ENCODE measurements at places on chromosomes 2 and 18. TPM values are rescaled to one million over a fixed set of nuclear protein-coding genes. Genes with fewer than 3 reads are reported as not detected.

DNA sequence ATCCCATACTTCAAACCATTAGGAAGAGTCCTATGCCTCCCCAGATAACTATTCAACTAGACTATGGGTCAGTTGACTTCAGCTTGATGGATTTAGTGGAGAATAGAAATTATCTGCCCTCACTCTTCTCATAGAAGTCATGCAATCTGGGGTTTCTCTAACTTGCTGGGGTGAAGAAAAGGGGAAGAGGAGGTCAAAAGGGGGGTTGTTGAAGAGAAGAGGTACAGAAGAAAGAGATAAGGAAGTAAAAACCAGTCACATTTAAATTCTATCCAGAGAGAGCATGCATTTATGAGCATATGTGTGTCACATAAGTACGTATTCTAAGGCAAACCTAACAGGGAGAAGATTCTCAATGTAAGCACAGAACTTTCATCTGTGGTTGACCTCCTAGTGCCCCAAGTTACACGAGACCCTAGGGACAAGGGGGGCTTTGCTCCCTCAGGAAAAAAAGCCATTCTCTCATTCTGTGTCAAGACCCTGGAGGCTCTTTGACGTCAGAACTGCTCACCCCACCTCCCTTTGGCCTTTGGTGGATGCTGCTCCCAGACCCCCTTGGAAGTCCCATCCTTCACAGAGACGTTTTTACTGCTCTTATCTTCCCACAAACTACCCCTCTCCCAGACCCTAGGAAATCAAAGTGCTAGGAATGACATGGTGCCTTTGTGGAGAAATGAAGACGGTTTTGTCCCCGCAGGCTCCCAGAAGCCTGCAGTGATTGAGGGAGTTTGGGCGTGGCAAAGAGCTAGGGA lies 236.8 kb upstream of the TNP1 start:
- H3K36me3 ChIP-seq, result no peaks in the 10 kb centered on the region
- no peak overlapping the region for H3K4me3 ChIP-seq

DNA sequence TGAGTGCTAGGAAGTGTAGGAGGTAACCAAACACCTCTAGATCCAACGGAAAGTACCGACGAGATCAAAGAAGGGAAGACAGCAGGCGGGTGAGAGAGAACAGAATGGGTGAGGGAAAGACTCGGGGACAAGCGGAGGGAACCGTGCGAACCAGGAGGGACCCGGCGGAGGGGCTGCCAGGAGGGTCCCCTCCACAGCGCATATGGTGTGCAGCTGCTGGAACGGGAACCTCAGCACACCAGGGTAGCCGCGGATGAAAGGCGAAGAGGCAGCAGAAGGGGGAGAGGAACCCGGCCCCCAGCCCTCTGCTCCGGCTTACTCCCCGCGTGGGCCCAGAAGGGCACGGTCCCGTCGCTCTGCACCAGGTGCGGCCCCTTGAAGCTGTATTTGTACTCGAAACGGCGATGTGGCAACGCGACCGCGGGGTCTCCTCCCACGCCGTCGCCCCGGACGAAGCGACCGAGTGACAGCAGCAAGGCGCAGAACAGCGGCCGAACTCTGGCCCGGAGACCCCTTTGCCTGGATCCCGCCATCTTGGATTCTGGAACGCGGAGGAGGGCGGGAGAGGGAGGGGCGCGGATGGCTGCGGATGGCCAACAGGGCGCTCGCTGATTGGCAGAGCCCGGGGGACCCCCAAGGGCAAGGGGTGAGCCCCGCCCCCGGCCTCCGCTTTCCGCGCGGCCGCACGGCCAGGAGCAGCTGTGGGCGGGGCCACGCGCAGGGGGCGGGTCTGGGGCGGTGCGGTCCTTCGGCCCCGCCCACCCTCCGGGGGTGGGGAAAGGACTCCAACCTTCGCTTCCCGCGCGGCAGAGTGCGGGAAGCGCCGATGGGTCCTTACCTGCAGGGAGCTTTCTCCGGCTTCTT lies at the start of gene LMAN1:
Gene LMAN1 (minus strand): TSS at position 554 of the 864 bp plus-strand sequence. CDS start 21 bp downstream, at position 533.
- peak within 1 kb of the TSS; percentile 80 for H3K4me3 ChIP-seq
- H3K27me3 ChIP-seq, result no peaks in the 10 kb centered on the region
- H3K27ac ChIP-seq, result peak within 1 kb of the TSS; percentile 94
- H3K36me3 ChIP-seq, result no peaks in the 10 kb centered on the region
- DNase-seq, result peak; percentile 97

- DNase-seq, result no peak
- H3K4me1 ChIP-seq, result no peaks in the 10 kb centered on the region
- H3K27me3 ChIP-seq, result no peaks in the 10 kb centered on the region
- no peaks in the 10 kb centered on the region for H3K36me3 ChIP-seq
Measured at GRCh38 chr2:12059616-12060441, 313.4 kb downstream of the LPIN1 start.

GRCh38 chr18:23494992-23495391 lies 8.3 kb upstream of the RMC1 start:
- no peaks in the 10 kb centered on the region for H3K4me1 ChIP-seq
- no peaks in the 10 kb centered on the region for H3K36me3 ChIP-seq
- no peak overlapping the region for H3K4me3 ChIP-seq
- H3K27me3 ChIP-seq, result no peaks in the 10 kb centered on the region
- DNase-seq, result no peak

DNA sequence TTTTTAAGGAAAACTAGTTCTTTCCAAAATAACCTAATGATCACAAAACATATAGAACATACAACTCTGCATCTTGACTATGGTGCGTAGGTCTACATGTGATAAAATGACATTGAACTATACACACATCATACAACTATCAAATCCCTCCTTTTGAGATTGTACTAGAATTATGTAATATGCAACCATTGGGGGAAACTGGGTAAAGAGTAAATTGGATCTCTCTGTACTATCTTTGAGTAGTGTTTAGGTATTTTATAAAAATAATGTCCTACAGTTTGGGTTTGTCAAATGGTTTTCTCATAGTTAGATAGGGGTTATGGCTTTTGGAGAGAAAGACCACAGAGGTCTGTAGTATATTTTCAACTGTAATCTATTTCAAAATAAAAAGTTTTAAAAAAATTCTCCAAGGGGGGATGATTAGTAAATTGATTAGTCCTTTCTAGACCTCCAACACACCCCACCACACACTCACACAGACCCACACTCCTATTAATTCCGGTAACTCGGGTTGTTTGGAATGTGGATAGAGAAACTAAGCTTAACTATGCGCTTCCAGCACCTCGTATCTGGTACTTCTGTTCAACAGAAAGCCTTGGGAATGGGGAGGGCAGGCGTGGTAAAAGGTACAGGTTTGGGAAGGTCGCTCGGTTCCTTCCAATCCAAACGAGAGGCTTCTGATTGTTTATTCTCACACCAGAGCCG lies 695 bp upstream of the BIRC6 start:
- peaks cover 28% of the 10 kb centered on the region for H3K4me1 ChIP-seq
- no peaks in the 10 kb centered on the region for H3K27me3 ChIP-seq
- peak overlapping the region; percentile 99 for H3K27ac ChIP-seq
- peak overlapping the region; percentile 99 for H3K4me3 ChIP-seq

GRCh38 chr2:63738019-63738418 lies 103.7 kb upstream of the UGP2 start:
- no peak overlapping the region for H3K4me3 ChIP-seq
- H3K36me3 ChIP-seq, result no peaks in the 10 kb centered on the region
- H3K27me3 ChIP-seq, result no peaks in the 10 kb centered on the region
- H3K4me1 ChIP-seq, result peaks cover 35% of the 10 kb centered on the region

DNA sequence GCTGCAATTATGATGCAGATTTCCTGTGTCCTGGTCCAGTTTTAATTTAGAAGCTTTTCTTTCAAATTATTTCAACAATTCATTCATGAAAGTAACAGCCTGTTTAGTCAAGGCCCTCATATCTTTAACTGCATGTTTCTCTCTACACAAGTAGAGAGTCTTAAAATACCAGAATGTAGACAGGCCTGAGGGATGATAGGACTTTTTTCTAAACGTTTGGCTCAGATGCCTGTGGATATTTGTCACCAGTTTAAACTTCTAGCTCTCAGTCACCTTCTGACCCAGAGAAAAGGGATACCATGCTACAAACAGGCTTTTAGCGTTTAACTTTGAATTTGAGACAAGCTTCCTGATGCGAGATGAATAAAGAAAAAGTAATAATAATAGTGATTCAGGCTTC lies 15.7 kb downstream of the COL5A2 start:
- H3K27me3 ChIP-seq, result no peaks in the 10 kb centered on the region
- no peaks in the 10 kb centered on the region for H3K36me3 ChIP-seq
- H3K27ac ChIP-seq, result peak overlapping the region; percentile 82

DNA sequence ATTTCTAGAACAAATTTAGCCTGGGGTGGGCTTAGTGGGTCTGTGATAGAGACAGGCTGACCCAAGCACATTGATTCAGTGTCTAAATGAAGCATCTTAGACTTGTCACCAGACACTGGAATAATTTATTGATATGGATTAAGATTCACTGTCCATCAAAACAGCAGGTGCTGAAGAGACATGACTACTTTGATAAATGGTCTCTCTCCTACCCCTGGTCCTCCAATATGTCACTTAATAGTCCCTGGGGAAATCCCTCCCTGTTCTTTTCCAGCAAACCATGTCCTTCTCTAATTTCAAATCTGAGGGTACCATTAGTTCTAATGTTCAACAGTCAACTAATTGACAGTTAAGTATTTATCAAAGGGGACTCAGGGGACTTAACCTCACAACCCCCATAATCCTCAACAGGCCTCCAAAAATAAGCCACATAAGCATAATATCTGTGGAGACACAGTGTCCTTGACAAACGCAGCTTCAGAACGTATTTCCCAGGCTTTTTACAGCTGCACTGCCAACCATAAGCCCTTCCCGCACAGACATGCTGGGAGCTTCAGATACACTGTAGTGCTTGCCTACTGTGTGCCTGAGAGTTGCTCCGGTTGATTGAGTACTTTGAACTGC lies 391.0 kb downstream of the THSD7B start:
- H3K27ac ChIP-seq, result no peak overlapping the region
- DNase-seq, result no peak
- H3K4me3 ChIP-seq, result no peak overlapping the region
- H3K36me3 ChIP-seq, result no peaks in the 10 kb centered on the region
- H3K27me3 ChIP-seq, result no peaks in the 10 kb centered on the region

DNA sequence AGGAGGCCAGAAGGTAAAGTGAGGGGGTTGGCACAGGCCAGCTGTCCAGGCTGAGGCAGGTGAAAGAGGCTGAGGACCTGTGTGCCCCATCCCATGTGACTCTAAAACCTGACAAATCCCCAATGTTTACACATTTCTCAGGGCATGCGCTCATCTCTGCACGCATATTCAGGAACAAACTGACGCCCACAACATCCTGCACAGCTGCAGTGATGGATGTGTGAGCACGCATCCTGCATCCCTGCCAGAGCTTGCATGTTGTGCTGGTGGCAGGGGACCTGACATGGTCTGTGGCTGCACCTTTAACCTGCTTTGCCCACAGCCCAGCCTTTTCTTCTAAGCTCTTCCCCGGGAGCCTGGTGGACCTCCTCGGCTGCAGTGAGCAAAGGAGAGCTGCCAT lies 83.1 kb downstream of the FBXO15 start:
- no peak for DNase-seq
- H3K4me1 ChIP-seq, result no peaks in the 10 kb centered on the region
- H3K27me3 ChIP-seq, result peaks cover 4% of the 10 kb centered on the region
- H3K36me3 ChIP-seq, result no peaks in the 10 kb centered on the region

DNA sequence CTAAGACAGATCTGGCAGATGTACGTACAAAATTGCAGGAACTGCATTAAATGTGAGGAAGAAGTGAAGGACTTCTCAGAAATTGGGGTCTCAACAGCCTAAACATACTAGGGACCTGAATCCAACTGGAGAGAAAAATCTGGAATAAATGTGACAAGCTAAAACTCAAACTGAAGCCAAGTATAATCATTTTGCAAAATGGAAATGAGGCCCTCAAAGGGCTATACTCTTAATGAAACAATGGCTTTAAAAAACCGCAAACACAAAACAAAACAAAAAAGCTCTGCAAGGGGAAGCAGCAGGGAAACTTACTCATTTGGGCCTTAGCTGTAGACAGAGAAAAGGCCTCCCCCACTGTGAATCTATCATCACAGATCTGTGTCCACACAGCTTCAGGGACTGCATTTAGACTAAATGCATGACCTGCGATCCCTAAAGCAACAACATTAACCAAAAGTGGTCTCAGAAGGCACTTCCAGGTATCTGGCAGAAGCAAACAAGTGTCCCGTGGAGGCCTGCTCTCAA lies 63.2 kb downstream of the CCBE1 start:
- no peak overlapping the region for H3K4me3 ChIP-seq
- H3K36me3 ChIP-seq, result no peaks in the 10 kb centered on the region
- DNase-seq, result no peak
- no peaks in the 10 kb centered on the region for H3K27me3 ChIP-seq
- H3K4me1 ChIP-seq, result no peaks in the 10 kb centered on the region

GRCh38 chr18:42394238-42394637 lies 439.2 kb downstream of the PIK3C3 start:
- H3K27me3 ChIP-seq, result no peaks in the 10 kb centered on the region
- no peaks in the 10 kb centered on the region for H3K4me1 ChIP-seq
- H3K27ac ChIP-seq, result no peak overlapping the region
- no peak overlapping the region for H3K4me3 ChIP-seq
- H3K36me3 ChIP-seq, result no peaks in the 10 kb centered on the region

DNA sequence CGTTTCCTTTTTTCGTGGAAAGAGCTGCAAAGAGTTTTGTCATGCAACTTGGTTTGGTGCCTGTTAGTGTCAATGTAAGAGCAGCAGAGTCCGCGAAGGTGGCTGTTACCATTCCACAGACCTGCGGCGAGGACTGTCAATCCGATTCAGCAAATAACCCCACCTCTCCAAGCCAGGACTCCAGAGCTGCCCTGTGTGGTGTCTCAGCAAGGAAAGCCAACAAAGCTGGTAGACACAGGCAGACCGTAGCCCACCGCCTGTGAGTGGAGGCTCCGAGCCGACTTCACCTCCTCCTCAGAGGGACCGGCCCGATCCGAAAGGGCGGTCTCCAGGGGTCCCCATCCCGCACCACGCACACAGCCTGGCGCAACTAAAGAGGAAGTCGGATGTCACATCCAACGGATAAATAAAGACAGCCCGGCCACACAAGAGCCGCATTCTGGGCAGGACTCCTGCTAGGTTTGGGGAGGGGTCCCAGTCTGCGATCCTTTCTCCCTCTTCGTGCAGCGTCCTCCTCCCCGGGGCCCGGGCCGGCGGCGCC lies 819 bp downstream of the ANKRD44 start:
- peak overlapping the region; percentile 68 for H3K4me3 ChIP-seq
- H3K36me3 ChIP-seq, result no peaks in the 10 kb centered on the region
- no peaks in the 10 kb centered on the region for H3K27me3 ChIP-seq
- peak overlapping the region; percentile 74 for H3K27ac ChIP-seq
- peaks cover 25% of the 10 kb centered on the region for H3K4me1 ChIP-seq

GRCh38 chr2:208686665-208687064 lies 280.1 kb downstream of the PTH2R start:
- no peaks in the 10 kb centered on the region for H3K4me1 ChIP-seq
- no peaks in the 10 kb centered on the region for H3K36me3 ChIP-seq
- no peak overlapping the region for H3K27ac ChIP-seq
- no peak overlapping the region for H3K4me3 ChIP-seq
- no peak for DNase-seq
- H3K27me3 ChIP-seq, result no peaks in the 10 kb centered on the region

GRCh38 chr18:49227001-49227380 lies 233.5 kb downstream of the DYM start:
- H3K4me3 ChIP-seq, result no peak overlapping the region
- H3K27ac ChIP-seq, result no peak overlapping the region
- no peaks in the 10 kb centered on the region for H3K27me3 ChIP-seq
- no peak for DNase-seq

GRCh38 chr2:26692897-26693849 lies 651 bp downstream of the KCNK3 start:
- H3K4me3 ChIP-seq, result peak overlapping the region; percentile 43
- H3K4me1 ChIP-seq, result no peaks in the 10 kb centered on the region
- DNase-seq, result no peak
- no peak overlapping the region for H3K27ac ChIP-seq
- H3K27me3 ChIP-seq, result peaks cover 33% of the 10 kb centered on the region

PARD3B gene
- 1.6 TPM for polyA plus RNA-seq

OSR1 gene
- 1.1 TPM for polyA plus RNA-seq

SUMO1 gene
- 69.8 TPM for polyA plus RNA-seq

SERPINB4 gene
- not detected for polyA plus RNA-seq

SKA1 gene
- 0.10 TPM for polyA plus RNA-seq

KCNG3 gene
- not detected for polyA plus RNA-seq

REG3G gene
- not detected for polyA plus RNA-seq

Measured in psoas muscle (tissue), 8 donors.